ENCODE measurements at places on chromosomes 12 and 14.

DNA sequence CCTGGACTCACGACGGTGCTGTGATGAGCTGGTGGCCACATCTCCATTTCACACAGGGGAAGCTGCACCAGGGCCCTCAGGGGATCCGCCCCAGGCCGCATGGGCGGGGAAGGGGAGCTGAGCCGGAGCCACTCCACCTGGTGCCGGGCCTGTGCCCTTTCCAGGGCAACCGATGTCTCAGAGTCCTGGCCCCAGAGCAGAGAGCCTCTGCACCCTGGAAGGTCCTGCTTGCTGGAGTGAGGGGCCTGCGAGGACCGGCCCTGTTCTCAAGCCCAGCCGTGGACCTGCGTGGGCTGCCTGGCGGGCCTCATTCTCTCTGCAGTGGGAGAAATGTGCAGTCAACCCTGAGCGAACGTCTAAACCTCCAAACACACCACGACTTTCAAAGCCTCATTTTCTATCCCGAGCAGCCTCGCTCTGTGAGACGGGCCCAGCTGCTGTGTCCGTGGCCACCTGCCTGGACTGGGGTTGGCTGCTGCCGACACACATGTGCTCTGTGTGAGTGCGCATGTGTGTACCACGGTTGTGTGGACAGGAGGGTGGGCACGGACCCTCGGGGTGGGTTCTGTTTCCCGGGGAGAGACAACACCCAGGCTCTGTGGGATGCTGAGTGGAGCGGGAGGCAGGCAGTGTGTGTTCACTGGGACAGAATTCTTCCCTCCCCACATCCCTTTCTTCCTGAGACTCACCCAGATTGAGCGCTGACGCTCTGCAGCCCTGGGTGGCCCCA lies 163.5 kb downstream of the KIF26A start:
- no peak for DNase-seq

GRCh38 chr14:102210421-102211042 lies 70.8 kb downstream of the WDR20 start:
- no peak for DNase-seq

- DNase-seq: no peak
Observed at GRCh38 chr12:49428793-49429192, 61.5 kb downstream of the SPATS2 start.

GRCh38 chr12:67193704-67194103 lies 75.5 kb upstream of the CAND1 start:
- DNase-seq: no peak

GRCh38 chr14:64053694-64054669 lies 201.2 kb downstream of the SYNE2 start:
- DNase-seq: no peak

DNA sequence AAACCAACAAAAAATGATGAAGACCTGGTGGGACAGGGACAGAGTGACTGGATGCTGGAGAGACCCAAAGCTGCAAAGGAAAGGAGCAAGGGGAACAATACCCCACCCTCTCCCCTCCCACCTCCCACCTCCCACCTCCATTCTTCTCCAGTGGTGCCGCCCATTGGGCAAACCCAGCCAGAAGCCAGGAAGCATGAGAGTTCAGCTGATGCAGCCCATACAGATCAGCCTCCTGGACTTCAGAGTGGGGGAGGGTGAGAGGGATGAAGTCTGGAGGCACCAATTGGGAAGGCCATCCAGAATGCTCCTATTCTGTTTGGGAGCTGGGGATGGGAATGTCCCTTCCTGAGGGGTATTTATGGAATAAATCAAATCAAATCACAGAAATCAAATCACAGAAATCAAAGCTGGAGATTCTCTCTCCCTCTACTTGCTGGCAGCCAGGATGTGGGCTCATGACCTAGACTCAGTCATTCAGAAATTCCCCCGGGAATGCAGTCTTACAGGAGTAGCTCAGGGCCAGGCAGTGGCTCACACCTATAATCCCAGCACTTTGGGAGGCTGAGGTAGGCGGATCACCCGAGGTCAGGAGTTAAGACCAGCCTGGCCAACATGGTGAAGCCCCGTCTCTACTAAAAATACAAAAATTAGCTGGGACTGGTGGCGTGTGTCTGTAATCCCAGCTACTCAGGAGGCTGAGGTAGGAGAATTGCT lies 31.1 kb downstream of the IRF2BPL start:
- no peak for DNase-seq

- DNase-seq: no peak
Observed at GRCh38 chr12:103751600-103751999, 89.4 kb downstream of the NT5DC3 start.
